ENCODE measurements at places on chromosomes 3 and 15.

DNA sequence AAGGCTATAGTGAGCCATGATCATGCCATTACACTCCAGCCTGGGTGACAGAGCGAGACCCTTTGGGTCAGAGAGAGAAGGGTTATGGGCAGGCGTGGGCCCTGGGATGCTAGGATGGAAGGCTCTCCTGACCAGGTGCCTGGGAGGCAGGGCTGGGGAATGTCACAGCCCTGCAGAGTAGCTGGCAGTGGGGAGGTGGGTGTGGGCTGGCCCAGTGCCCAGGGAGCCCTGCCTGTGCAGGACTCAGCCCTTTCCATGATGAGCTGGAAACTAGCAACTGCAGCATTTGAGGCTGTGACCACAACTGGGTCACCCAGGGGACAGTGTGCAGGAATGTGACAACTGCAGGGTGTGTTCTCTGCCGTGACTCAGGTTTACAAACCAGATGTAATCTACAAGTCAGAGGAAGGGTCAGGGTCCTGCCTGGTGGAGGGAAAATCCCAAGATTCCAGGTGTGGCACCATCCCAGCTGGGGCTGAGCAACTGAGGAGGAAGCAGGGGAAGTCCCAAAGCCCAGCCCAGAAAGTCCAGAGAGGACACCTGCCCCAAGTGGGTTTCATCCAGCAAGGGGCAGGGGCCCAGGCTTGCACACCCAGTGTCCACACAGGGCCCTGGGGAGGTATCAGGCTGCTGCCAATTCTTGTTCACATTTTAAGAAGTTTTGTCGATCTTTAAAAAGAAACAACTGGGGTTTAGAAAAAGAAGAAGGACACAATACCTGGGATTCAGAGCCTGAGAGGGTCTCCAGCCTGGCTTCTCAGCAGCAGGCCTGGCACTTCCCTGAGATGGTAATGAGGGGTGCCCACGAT is 45.5 kb downstream of the SLC28A1 start:
- DNase-seq = no peak

DNA sequence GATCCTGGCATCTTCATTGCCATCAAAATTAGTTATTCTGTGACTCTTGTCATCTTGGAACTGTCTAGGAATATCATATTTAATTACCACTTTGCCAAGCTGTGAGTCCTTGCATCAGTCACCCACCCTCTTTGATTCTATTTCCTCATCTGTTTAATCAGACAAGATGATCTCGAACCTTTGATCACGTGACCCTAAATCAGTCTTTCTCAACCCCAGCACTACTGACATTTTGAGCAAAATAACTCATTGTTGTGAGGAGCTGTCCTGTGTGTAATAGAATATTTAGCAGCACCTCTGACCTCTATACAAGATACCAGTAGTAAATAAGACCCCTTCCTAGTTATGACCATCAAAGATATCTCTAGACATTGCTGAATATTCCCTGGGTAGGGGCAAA is 343.4 kb upstream of the ARPP21 start:
- DNase-seq = no peak

DNA sequence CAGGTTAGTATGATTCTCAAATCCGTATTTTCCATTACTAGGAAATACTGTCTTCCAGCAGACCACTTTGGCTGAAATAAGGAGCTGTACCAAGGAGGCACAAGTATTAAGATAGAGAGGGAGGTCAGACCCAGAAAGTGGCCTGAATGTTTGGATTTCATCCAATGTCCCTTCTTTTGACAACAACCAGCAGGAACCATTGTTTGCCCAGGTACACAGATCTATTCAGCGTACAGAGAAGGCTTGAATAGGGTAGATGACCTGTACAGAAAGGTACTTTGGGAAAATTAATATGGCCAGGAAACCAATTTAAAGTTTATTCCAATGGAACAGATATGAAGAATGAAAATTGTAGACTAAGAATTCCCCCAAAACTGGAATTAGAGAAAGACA is 12.6 kb downstream of the MTHFS start:
- DNase-seq = no peak

DNA sequence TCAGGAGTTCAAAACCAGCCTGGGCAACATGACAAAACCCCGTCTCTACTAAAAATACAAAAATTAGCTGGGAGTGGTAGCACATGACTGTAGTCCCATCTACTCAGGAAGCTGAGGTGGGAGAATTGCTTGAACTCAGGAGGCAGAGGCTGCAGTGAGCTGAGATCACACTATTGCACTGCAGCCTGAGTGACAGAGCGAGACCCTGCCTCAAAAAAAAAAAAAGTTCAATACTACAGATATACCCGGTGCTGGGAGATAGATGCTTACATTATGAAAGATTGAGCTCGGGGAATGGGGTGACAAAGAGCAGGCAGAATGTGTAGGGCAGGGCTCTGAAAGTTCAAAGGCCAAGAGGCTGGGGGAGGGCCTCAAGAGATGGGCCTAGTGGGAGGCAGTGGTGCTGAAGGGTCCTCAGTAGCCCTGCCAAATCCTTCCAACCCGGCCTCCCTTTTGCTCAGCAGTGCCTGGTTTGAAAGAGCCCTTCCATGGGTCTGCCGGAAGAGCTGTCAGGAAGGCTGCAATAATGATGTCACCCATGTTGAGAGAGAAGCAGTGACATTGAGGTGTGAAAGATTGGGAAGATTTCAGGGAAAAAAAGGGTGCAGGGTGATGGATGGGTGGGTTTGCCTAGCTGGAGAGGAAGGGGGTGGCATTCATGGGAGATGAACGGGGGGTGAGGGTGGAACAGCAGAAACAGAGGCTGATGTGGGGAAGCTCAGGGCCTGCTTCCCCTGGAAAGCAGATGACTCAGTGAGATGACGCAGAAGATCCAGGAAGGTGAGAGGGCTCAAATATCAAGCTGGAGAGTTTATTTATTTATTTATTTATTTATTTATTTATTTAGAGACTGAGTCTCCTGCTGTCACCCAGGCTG is 20.0 kb upstream of the IREB2 start:
- no peak for DNase-seq

DNA sequence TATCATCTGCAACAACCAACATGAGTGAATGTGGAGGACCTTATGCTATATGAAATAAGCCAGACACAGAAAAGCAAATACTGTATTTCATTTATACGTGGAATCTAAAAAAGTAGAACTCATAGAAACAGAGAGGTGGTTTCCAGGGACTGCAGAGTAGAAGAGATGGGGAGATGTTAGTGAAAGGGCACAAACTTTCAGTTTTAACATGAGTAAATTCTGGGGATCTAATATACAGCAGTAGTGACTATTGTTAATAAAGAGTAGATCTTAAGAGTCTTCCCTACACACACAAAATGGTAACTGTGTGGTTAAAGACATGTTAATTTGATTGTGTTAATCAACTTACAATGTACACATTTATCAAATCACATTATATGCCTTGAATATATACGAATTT is 20.9 kb upstream of the MELTF start:
- no peak for DNase-seq

- no peak for DNase-seq
Measured at GRCh38 chr3:13496879-13497278, 16.8 kb downstream of the HDAC11 start.

DNA sequence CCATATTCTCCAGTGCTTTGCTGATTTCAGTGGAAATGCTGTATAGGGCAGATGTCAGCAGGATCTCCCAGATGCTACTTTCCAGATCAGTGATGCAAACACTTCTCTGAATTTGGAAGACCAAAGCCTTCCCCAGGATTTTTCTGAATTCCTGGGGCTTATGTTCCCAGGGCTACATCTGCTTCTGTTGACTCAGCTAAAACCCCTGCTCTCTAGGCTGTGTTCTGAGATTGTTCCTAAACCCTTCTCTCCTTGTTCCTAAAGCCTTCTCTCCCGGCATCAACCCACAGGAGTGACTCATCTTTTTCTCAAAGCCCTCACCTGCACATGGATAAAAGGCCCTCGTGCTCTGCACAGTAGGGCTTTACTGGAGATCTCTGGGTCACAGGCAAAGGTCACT is 35.5 kb downstream of the FAH start:
- no peak for DNase-seq

DNA sequence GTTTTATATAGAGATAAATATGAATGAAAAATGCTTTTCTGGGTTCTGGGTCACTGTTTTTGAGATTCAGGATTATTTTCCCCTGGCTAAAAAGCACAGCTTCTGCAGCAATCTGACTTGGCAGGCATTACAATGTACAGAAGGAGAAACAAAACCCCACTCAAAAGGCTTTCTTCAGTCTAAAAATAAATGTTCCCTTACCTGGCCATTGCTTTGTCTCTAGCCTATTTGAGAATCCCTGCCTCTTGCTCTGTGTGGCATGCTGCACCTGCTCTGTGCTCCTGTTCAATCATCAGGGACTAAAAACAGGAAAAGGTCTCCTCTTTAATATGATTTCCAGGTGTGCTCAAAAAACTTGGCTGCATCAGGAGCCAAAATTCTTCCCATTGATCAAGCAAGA is 187.4 kb upstream of the STAC start:
- no peak for DNase-seq

- DNase-seq = no peak
Measured at GRCh38 chr3:13624671-13625125, 75.8 kb downstream of the FBLN2 start.

DNA sequence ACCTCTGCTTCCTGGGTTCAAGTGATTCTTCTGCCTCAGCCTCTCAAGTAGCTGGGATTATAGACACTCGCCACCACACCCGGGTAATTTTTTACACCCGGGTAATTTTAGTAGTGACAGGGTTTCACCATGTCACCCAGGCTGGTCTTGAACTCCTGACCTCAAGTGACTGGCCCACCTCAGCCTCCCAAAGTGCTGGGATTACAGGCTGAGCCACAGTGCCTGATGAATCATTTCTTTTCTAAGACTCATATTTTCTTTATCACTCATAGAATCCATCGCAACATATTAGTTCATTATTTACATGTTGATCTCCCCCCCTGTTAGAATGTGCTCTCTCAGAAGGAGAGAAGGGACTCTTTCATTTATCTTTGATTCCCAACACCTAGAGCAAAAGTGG is 109.5 kb upstream of the PTPRG start:
- DNase-seq = no peak

- no peak for DNase-seq
Measured at GRCh38 chr3:21750080-21750696, 822 bp downstream of the ZNF385D start.

DNA sequence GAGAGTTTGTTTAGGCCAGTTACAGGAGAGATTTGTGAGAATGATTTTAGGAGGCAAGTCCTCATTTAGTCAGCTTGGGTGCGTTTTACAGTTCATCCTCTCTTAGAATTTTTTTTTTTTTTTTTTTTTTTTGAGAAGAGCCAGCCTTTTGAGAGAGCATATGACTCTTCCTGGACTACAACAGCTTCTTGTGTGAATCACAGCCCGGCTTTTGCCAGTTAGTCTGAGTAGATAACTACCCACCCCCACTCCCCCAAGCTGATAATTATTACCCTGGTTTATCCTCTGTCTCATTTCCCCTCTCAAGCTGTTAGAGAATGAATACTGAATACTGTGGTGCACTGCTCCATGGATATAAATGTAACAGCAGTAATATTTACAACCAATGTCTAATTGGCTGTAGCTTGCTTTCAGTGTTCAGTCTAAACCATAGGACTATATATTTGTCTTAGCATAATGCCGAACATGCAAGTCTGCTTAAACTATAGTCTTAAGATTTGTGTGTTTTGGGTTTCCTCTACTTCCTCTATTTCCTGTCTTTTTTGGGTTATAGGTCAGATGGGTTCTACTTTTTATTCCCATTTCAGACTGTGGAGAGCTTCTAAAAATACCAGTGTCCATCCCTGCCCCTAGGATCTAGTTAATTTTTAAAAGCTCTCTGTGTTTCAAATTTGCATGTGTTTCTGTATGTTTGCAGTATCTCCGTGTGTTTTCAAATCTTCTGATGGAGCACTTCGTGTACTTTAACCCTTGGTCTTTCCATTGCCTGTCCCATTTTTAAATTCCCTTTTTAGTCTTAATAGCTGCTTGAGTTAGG is 8.0 kb downstream of the CHD2 start:
- no peak for DNase-seq

GRCh38 chr15:51172193-51172592 is 77.5 kb upstream of the TNFAIP8L3 start:
- no peak for DNase-seq

DNA sequence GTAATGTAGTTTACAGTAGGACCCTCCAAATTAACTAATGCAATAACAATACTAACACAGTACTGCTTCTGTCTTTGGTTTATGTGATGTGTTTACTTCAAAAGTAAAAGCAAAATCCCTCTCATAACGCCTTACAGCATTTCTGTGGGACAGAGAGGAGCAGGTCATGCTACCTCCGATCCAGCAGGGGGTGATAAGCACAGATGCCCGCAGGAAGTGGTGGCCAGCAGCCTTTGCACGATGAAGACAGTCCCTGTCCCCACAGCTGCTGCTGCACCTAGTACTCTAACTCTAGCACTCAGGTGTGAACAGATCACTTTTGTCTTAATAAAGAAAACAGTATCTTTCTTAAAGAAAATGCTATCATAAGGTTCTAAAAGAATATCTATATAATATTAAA is 38.3 kb downstream of the ANO10 start:
- no peak for DNase-seq

DNA sequence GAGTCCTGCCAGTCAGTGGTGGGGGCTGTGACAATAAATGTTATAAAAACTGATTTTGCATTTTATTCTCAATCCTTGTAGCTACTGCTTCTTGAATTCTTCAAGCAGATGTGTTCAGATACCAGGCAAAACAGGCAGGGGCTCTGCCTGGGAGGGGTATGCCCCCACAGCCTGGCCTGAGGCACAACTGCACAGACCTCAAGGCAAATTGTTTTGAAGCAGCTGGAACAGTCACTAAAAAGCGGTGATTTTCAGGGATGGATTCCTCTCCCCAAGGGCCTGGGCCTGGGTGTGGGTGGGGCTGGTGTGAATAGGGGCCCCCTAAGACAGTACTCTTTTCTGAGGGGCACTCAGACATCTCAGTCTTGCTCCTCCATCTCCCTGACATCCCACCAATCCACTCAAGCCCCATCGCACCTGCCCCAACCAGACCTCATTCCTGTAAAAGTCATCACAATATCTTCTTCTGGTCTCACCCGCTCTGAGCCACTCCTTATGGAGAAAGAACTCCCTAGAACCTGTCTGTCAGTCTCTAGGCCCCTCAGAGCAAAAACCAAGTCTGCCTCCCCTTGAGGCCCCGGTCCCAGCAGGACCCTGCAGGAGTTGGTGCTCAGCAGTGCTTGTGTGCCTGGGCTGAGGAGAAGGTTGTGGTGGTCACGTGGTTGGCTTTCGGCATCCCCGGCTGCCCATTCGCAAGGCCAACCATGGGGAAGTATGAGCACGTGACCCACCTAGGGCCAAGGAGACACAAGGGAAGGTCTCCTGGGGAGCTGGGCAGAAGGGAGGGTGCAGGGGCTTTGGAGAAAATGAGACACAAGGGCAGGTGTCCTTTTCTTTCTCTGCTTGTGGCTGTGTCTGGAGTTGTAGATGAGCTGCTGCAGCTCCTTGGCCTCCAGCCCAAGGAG is 2.9 kb upstream of the PSTPIP1 start:
- DNase-seq = no peak

GRCh38 chr3:131363275-131363674 is 18.3 kb upstream of the NUDT16 start:
- DNase-seq = no peak

GRCh38 chr3:40588406-40588805 is 63.6 kb downstream of the ZNF621 start:
- no peak for DNase-seq

- DNase-seq = no peak
Measured at GRCh38 chr3:11612515-11613188, 31.1 kb downstream of the VGLL4 start.

GRCh38 chr3:99741588-99741987 is 76.1 kb upstream of the CMSS1 start:
- no peak for DNase-seq

Data from stimulated activated CD8-positive, alpha-beta memory T cell treated with anti-CD3 and anti-CD28 coated beads, Interleukin-4, amount 100 ng/mL, for 4 hours (primary cell).